ENCODE measurements at places on chromosomes 6 and 20.

DNA sequence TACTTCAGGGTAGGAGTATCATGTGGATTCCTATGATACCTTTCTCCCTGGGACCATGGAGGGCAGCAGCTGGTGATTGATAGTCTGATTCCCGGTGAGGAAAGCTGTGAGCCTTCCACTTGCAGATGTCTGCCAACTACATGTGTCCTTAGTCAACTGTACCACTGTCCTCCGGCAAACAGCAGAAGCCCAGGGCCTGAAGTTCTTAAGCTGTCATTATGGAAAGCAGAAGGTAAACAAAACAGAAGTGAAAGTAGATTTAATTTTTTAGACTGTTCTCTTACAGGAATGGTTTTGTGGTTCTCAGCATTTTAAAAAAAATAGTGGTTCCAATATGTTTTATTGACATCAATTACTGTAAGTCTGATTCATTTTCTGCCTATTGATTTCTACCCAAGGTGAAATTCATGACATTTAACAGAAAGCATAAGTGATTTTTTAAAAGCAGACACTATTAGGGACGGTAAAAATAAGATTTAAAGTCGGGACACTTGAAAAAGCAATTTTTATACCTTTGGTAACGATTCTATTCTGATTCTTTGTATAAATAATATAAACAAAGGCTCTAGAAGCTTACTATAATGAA is 36.6 kb downstream of the PTPN1 start:
- DNase-seq: no peak

DNA sequence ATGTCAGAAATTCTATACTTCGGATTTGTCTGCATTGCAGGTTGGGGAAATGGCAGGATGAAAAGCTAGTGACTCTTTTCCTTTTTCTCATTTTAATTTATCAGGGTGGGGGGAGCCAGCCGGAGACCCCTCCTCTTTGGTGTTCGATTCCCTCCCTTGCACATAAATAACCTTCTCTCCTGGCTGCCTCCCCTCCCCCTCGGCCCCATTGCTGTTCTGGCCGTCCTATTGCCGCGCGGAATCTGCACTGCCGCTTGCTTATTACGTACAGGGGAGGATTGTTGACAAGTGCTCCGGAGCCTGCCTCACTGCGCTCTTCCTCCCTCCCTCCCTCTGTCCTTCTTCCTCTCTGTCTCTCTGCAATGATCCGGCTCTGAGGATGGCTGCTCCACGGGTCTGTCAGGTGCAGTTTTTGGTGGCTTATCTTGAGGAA is 154.7 kb downstream of the JARID2 start:
- DNase-seq: peak; percentile 77

- DNase-seq: no peak
These were observed 8.7 kb upstream of the POU3F2 start for GRCh38 chr6:98825600-98826230.

- peak; percentile 96 for DNase-seq
These were observed 17.4 kb downstream of the MYLK4 start for GRCh38 chr6:2733324-2733723.

DNA sequence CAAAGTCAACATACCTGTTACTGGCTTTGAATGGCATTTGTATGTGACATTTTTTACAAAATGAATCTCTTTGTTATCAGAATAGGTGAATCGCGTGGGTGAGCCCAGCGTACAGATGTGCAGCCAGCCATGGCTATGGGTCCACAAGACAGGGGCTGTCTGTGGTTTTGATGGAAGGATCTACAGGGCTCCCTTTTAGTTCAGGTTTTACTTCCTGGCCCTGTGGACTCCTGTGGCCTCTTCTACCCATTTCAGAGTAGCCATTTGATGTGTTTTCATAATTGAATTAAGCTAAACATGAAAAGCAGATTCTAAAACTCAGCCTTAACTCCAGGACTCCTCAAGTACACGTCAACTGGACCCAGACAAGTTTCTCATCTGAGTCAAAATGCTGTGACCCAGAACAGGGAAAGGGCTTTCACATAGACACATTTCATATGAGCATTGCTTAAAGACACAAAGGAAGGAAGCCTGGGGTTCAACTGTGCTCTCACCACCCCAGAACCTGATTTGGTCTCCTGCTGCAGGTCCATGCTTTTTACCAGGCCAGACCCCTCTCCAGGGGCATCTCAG is 105.3 kb upstream of the NAA20 start:
- no peak for DNase-seq

- no peak for DNase-seq
These were observed 36.2 kb downstream of the RIOK1 start for GRCh38 chr6:7425808-7426190.

DNA sequence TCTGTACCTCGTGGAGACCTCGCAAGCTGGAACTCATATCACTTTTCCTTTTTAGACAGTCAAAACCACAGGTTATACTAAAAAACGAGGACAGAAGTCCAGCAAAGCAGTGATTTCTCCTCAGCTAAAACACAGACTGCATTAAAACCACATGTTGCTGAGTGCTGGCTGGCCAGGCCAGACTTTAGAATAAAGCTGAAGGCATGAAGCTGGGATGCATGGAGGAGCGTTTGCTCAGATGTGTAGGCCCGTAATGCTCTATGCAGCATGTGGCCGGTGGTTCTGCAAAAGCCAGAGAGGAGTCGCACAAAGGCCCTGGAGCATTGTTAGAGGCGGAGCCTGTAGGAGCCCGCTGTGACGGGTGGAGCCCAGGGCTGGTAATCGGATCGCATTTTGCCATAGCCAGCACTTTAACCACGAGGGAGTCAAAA is 83.6 kb downstream of the SMOC2 start:
- no peak for DNase-seq

GRCh38 chr6:9564021-9564420 is 850.9 kb downstream of the TFAP2A start:
- DNase-seq: no peak

DNA sequence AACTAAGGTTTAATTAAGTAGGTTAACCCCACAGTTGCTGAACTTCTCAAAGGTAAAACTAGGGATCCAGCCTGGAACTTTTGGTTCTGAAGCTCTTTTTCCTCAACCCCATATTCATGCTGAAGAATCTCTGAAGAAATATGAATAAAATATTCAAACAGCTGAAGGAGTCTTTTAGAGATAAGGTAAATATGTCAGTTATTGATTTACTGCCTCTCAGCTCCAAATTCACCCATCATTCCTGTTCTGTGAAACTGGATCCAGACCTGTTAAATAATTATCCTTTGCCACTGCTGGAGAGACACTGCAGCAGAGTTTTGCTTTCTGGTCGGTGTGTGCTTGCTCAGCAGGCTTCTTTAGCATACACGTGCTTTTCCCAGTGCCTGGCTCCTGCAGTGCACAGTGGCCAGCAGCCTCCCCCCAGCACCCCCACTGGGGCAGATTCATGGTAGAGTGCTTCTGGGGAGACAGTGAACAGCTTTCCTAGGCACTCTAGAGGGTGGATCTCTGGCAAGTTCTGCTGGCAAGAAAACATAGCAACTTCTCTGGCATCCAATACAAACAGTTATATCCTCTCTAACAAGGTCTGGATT is 62.0 kb upstream of the BCLAF1 start:
- DNase-seq: no peak

DNA sequence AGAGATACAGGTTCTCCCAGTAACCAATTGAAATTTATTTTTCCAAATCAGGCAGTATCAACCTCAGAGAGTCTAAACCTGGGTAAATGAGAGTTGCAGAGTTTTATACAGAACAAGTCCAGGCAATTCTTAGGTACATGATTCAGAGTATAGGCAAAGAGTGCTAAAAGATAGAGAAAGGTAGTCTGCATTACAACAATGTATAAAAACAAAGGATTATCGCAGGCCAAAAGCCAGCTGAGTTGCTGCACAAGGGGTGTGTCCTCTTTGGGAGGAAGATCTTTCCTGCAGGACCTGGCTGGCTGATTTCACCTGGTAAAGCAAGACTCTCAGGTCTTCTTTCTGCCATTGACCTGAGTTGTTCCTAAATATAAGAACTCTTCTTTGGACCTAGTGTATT is 48.9 kb upstream of the ECHDC1 start:
- DNase-seq: no peak

- peak; percentile 19 for DNase-seq
These were observed 16.3 kb upstream of the HM13 start for GRCh38 chr20:31497838-31498540.

DNA sequence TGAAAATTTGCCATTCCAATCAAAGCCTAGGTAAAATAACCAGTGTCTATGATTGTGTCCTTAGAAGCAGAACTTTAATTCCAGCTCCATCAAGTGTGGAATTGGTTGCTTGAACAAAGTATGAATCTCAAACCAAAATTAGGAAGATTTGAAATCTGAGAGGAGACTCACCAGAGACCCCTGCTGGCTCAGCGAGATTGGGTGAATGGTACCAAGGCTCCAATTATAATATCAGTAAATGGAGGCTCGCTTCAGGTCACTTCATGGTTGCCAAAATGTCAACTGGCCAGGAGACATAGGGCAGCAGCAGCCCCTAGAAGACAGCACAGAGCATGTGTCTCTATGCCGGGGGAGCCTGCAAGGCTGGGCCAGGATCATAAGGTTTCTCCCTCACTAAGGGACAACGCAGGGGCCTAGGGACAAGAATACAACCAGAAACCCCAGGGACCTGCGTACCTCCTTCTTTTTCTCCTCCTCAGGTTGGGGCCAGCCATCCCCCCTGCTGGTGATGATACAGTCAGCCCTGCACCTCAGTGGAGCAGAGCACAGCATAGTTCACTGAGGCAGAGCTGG is 14.0 kb downstream of the RBL1 start:
- DNase-seq: peak; percentile 38

DNA sequence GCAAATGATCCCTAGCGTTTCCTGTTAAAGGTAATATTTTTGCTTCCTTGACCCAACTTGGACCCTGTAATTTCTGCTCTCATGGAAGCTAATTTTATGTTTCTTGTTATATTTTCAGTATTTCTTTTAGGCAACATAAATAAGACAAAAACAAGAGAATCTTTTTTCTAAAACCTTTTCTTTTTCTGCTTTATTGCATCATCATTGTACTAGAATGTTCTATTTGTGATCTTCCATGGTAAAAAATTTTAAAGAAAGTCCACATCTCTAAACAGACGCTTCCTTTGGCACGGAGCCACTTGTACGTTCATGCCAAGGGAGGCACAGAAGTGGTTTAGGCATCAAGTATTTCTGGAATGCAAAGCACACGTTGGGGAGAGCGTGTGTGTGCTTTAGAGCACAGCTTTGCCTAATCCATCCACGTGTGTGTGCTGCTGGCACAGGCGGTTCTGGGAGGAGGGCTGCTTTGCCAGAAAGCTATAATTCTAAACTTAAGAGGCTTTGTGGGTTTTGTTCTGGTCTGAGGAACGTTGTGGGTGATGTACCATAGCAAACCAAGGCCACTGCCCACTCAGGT is 98.3 kb downstream of the SASH1 start:
- no peak for DNase-seq

DNA sequence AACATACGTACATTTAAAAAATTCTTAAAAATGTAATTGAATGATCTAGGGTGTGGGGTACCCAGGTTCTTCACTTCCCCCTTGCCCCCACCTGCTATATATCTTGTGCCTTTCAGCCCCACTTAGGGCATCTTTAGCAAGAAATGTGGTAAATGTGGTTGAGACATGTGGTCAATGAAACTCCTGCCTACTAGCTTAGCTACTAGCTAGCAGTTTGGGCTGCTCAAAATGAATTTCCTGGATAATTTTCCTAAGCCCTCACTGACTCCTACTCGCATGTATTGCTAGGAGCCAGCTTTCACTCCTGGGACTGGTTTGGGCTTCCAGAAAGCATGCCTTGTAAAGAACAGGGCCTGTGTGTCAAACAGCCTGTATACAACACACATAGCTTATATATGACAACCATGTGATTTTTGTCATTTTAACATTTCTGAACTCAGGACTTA is 257.3 kb downstream of the ATXN1 start:
- DNase-seq: peak; percentile 76

- peak; percentile 42 for DNase-seq
These were observed 34.2 kb upstream of the KCNK5 start for GRCh38 chr6:39263303-39264037.

GRCh38 chr6:321536-322258 is 29.4 kb downstream of the DUSP22 start:
- DNase-seq: no peak
